ENCODE measurements at places on chromosomes 12 and 14.

DNA sequence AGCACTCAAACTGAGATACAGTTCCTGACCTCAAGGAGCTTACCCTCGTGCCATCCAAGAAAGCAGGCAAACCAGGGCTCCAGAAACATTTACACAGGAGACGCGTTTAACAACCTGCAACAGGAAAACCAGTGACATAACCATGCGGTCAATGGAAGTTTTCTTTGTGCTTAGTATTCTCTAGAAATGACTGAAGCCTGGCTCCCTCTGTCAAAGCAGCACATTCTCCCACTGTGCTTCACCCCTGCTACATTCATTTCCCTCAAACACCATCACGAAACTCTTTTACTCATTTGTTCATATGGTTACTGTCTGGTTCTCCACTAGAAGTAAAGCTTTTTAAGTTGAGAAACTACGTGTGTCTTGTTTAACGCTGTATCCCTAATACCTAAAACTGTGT is 161.3 kb upstream of the CCND2 start:
- no peak for DNase-seq

DNA sequence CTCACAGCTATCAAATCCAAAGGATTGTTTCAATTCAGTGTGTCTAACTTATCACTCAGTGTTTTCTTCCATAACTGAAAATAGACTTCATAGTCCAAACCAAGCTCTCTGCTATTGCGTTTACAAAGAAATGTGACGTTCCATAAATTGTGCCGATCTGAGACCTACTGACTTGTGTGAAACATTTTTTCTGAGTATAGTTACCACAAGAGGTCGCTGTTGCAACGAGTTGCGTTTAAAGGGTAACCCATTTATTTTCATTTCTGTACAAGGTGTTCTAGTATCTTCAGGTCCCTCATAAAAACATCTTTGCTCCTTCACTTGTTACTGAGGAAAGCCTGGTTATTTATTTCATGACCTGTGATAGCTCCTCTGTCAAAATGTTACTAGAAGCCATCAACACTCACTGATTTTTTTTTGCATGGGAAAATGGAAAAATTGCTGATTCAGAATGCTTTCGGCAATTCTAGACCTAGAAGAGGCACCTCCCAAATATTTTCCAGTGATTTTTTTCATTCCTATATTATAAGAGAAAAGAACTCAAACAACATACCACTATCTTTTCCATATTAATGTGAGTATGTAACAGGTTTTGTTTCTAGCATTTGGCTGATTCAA is 60.9 kb upstream of the OR4E1 start:
- peak; percentile 54 for DNase-seq

- DNase-seq = no peak
These were observed 211.9 kb downstream of the APAF1 start for GRCh38 chr12:98856897-98857540.

DNA sequence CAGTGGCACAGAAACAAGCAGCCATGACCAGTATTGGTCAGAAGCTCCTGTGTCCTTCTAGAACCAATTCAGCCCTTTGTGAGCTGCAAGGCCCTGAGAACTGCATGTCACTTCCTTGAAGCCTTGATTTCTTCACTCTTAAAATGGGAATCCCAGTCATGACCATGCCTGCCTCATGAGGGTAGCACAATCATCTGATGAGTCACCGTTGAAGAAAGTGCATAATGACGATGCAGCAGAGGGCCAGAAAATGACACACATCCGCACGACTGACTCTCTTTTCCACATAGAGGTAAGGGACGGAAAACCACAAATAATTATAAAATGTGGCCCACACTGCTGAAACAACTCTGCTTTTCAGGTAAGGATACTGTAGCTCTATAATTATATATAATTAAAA is 777.4 kb downstream of the BCL11B start:
- DNase-seq = no peak

DNA sequence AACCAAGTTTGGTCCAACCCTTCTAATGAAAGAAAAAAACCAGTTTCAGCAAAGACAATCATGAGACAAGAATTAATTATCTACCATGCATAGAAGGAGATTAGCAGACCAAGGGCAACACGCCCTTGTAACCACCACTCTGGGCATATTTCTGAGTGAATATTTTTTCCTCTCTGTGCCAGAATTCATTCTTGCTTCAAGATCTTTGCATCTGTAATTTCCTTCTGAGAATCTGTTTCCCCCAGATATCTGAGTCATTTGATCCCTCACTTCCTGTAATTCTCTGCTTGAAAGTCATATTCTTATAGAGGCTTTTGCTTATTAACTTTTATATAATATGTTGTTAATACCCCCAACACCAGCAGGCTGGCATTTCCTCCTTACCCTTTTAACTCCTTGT is 243.7 kb downstream of the SLC16A7 start:
- peak; percentile 5 for DNase-seq

- DNase-seq = no peak
These were observed 25.2 kb downstream of the NGB start for GRCh38 chr14:77245820-77246219.

GRCh38 chr14:59511916-59512575 is 27.7 kb downstream of the JKAMP start:
- peak; percentile 32 for DNase-seq

- DNase-seq = no peak
These were observed 350.1 kb upstream of the ATP2B1 start for GRCh38 chr12:90058704-90059103.

GRCh38 chr12:40635141-40635731 is 57.0 kb upstream of the CNTN1 start:
- no peak for DNase-seq

DNA sequence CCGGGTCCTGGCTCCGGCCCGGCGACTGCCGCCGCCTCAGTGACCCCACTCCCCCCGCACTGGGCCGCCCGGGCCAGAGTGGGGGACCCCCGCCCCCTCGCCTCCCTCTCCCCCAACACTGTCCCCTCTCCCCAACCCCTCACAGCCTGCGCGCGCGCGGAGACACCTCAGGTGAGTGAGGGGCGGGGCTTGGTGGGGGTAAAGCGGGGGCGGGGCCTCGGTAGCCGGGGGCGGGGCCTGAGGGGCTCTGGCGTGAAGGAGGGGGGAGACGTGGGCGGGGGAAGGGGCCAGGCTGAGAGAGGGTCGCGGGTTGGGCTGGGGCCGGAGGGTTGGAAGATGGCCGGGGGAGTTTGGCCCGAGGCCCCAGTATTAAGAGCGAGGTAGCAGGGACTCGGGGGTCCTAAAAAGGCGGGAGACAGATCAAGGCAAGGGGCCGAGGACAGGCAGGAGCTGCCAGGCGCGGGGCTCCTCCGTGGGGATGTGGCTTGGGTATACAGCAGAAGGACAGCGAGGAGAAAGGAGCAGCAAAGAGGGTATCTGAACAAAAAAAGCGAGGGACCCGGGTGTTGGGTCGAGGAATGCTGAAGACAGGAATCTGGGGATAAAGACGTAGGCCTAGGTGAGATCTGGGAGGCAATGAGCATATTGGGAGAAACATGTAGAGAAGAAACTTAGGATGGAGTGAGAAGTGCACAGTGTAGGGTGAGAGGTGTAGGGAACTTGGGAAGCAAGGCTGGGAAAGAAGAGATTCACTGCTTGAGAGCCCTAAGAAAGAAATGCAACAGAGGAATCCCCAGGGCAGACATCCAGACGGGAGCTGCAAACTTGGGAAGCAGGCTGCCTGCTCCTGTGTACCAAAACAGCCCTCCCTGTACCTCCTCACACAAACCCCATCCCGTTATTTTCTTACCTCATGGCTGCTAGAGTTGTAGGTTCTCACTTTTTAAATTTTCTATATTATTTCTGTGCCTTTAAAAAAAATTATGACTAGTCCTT is 10.8 kb downstream of the SUOX start:
- no peak for DNase-seq

DNA sequence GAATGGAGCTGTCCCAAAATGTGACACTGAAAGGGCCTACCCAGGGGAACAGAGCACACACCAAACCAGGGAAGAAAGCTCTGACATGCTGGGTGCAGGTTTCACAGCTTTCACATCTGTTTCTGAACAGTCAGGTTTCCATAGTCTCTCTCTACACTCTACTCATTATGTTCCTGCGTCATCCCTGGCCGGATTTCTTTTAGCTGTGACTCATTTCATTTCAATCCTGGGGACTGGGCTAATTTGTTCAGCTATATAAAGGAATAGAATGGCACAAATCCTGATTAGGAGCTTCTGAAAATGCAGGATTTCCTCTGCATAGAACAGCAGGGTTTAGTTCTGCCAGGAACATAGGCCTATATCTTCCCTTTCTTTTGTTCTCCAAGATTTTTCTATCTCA is 649.8 kb downstream of the RPS29 start:
- no peak for DNase-seq

- DNase-seq = no peak
These were observed 66.6 kb upstream of the FAR2 start for GRCh38 chr12:29082522-29082921.

DNA sequence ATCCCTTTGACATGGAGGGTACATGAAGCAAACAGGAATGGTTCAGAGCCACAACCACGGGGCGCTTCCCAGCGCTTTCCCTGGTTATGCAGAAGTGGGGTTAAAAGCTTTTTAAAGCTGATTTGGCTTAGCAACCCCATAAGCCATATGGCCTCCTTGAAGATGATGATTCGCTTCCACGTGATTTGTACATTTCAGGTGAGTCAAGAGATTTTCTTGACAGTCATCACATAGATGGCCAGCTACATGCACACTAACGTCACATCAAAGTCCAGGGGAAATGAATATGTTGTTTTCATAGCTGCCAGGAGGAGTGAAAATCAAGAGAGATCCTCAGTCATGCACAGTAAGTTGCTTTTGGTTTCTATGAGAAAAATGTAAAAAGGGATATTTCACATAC is 309.7 kb downstream of the TMEM132D start:
- DNase-seq = no peak

GRCh38 chr12:47054659-47055058 is 24.8 kb upstream of the PCED1B start:
- peak; percentile 43 for DNase-seq

GRCh38 chr14:99272899-99273765 is 1.1 kb upstream of the BCL11B start:
- no peak for DNase-seq

DNA sequence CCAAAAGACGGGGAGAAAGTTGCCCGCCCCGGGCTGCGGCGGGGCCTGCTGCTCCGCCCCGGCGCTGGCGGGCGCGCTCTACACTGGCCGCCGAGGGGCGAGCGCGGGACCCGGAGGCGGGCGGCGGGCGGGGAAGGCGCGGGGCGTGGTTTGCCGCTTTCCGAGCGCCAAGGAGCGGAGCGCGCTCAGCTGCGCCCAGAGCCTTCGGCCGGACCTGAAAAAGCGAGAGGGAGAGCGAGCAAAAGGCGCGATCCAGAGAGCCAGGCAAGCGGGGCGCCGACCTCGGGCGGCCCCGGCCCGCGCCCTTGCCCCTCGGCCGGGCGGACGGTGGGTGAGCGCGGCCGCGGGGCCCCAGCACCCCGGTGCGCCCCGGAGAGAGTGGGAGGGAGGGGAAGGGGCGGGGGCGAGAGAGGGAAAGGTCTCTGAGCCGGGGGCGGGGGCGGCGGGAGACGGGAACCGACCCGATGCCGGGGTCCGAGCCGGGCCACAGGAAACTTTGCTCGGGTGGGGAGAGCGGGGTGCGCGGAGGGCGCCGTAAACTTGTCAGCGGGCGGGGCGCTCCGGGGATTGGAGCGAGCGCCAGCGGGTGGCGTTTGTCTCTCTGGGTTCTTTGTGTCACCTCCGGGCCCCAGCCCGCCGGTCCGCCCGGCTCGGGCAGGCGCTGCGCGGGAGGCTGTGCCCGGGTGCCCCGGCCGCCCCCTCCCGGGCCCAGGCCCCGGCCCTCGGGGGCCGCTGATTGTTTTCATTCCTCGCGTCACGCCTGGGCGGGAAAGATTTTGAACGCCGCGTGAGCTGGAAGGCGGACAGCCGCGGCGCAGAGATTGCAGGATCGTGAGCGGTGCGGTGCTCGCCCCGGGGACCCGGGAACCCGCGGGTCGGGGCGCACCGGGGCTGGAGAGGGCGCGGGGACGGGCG is at the start of gene SYNE2:
Gene SYNE2, plus strand, starts transcription at position 188 of the 915 bp plus-strand sequence. CDS start 56,145 bp downstream, outside the sequence.
- DNase-seq = peak; percentile 68

DNA sequence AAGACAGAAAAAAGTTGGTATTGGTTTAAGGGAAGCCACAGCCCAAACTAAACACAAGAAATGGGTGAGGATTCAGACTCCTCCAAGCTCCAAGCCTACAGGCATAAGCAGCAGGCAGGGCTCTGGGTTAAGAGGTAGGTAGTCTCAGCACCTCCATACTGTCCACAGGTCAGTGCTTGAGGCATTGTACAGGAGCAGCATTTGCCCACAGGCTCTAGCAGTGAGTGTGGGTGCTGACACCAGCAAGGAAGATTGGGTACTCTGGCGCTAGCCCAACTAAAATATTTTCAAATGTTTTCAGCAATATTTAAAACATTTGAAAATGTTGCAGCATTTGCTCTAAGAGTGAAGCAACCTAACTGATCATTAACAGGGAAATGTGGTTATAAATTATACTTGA is 33.1 kb downstream of the FERMT2 start:
- no peak for DNase-seq

DNA sequence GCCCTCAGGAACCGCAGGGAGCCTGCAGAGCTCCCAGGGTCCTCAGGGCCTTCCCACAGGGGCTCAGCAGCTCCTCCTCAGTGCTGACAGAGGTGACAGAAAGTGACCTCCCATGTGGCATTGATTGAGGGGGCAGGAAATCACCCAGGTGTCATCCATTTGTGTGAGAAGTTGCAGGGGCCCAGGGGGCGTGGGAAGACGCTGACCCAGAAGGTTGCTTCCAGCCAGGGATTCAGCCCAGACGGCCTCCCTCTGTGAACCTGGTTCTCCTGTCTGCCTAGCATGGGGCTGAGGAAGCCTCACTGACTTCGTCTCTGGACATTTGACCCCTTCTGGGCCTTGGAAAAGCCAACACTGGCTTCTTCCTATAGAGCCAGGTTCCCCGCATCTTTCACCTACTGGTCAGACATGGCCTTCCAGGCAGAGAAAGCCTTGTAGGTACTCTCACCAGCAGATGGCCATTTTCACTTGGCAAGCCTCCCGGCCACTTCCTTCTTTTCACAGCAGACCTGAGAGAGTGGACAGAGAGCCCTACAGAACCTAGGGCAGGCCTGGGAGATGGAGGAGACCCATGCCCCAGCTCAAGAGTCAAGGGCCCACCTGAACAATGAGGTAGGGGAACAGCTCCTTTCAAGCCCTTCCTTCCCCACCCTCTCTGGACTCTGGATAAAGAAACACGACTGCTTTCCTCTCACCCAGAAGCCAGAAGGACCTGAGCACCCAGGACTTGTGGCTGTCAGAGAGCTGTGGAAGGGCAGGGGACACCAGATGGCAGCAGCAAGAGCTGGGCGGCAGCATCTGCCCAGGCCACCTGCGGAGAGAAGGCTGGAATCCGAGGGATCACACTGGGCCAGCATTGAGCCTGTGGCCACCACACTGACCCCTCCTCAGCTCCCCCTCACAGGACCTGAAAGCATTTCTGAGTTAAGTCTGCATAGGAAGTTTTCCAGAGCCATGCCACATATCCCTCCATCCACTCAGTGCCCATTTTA is 377.8 kb downstream of the DPF3 start:
- DNase-seq = no peak

DNA sequence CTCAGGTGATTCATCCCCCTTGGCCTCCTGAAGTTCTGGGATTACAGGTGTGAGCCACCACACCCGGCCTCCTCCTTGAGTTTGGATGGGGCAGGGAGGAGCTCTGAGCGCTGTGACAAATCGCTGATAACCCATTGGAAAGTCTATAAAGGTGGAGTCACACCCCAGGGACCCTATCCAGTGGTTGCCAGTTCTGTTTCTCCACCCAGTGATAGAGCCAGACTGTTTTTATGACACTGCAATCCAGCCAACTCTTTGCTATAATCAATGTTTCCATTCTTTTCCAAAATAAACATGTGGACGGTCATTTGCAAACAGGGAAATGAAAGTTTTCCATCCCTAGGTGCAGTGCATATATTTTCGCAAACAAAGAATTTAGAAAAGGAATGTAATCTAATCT is 142.0 kb upstream of the PELI2 start:
- DNase-seq = no peak

Data from KBM-7 (cell line).